Suppressor macrophage treated with lipopolysaccharide for 1 hour (primary cell): ENCODE measurements at places on chromosomes 2 and 18.

DNA sequence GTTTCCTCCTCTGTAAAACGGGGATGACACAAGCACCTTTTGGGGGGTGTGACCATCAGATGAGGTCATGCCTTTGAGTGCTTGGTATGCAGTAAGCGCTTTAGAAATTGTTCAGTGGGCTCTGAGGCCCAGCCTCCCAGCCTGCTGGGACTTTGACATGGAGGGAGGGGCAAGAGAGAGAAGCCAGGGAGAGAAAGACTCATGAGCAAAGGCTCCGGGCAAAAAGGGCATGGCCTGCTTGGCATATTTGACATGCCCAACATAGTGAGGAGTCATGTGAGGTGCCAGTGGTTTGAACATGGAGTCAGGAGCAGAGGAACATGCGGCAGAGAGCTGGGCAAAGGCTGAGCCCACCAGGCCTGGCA lies 14.0 kb downstream of the TNS1 start:
- DNase-seq: no peak

DNA sequence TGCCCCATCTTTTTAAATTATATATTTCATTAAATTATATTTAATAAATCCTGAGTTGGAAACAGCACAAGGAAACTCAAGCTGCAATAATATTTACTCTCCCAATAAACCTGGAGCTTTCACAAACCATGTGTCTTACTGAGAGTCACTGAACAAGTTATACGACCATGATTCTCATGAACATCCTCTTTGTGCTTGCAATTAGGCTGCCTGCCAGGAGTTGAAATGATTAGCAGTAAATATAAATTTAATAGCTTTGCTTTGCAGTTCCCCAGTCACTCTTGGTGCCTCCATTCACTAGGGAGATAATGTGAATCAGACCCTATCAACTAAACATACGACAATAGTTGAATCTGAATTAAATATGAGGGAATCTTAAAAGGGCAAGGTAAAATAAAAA lies 905.1 kb downstream of the NRXN1 start:
- no peak for DNase-seq

GRCh38 chr2:220377482-220378155 lies 750.2 kb downstream of the SLC4A3 start:
- no peak for DNase-seq

- no peak for DNase-seq
Observed at GRCh38 chr2:9109871-9110270, 96.7 kb upstream of the ASAP2 start.

- DNase-seq: no peak
Observed at GRCh38 chr2:132522901-132523300, 106.3 kb downstream of the GPR39 start.

DNA sequence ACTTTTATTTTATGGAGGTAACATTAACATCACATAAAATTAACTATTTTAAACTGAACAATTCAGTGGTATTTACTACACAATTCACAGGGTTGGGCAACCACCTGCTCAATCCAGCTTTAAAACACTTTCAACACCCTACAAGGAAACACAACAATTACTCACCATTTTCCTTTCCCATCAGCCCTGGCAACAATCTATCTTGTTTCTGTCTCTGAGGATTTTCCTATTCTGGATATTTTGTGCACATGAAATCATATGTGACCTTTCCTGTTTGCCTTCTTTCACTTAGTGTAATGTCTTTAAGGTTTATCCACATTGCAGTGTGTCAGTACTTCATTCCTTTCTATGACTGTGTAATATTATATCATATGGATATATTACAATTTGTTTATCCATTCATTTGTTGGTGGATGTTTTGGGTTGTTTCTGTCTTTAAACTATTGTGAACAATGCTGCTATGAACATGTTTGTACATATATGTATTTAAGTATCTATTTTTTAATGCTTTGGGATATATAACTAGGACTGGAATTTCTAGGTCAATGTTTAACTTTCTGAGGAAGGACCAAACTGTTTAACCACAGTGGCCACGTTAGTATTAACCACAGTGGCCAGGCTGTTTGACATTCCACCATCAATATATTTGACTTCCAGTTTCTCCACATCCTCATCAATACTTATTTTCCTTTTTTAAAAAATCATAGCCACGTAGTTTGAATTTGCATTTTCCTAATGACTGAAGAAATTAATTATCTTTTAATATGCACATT lies 72.4 kb upstream of the KIF5C start:
- DNase-seq: no peak
